Renal pelvis (tissue), 12 donors: ENCODE measurements at places on chromosomes 12 and 14.
A peak's percentile ranks its signal among the peaks of the same experiment; 100 is the strongest.

DNA sequence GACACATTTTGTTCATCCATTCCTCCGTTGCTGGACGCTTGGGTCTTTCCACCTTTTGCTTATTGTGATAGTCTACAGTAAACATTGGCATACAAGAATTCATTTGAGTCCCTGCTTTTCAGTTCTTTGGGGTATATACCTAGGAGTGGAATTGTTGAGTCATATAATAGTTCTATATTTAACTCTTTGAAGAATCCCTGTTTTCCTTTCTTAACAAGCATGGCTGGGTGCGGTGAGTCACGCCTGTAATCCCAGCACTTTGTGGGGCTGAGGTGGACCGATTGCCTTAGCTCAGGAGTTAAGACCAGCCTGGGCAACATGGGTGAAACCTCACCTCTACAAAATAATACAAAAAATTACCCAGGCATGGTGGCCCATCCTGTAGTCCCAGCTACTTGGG is 75.4 kb downstream of the CCDC92 start:
- no peak for DNase-seq

- no peak for DNase-seq
Observed at GRCh38 chr12:41907550-41907949, 237.1 kb downstream of the GXYLT1 start.

DNA sequence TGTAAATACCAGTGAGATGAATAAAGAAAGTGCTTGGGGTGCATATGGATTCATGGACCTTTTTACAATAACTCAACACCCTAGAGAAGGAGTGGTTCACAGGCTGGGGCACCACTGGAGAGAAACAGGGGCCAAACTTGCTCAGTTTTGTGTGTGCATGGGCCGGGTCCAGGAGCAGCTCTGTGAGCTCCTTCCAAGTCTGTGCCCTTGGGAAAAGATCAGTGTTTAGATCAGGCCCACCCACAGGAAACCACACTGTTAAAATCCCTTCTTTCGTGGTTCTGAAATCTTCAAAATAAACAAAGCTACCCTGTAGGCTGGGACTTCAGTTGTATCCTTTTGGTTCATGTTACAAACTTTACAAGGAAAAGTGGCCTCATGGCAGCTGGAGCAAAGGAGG is 156.1 kb upstream of the TMEM260 start:
- DNase-seq = no peak

DNA sequence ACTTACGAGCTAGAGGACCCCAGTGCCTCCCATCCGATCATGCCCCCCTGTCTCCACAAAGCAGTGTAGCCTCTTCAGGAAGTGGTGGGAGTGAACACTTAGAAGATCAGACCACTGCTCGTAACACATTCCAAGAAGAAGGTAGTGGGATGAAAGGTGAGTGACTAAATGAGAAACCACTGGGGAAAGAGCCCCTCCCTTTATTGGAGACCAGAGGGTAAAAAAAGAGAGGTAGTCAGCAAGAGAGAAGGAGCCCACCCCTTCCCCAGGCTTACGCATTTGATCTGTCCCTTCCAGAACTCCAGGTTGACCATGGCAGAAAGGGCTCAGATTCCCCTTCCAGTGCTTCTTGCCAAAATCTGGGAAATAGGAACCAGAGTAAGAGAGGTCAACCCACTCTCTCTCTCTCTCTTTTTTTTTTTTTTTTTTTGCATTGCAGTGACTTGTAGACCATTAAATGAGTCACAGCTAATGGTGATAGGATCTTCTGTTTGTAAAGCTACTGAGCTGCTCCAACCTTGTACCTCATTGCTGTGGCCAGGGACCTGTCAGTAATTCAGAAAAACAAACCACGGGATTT is 165.4 kb downstream of the GCH1 start:
- DNase-seq = no peak

- no peak for DNase-seq
Observed at GRCh38 chr14:69612783-69613130, 1.4 kb downstream of the SUSD6 start.

- DNase-seq = no peak
Observed at GRCh38 chr12:59698600-59698999, 102.8 kb downstream of the SLC16A7 start.

GRCh38 chr12:113478351-113479011 is 6.8 kb upstream of the LHX5 start:
- DNase-seq = no peak

GRCh38 chr14:96184737-96185136 is 19.9 kb upstream of the BDKRB2 start:
- DNase-seq = no peak

DNA sequence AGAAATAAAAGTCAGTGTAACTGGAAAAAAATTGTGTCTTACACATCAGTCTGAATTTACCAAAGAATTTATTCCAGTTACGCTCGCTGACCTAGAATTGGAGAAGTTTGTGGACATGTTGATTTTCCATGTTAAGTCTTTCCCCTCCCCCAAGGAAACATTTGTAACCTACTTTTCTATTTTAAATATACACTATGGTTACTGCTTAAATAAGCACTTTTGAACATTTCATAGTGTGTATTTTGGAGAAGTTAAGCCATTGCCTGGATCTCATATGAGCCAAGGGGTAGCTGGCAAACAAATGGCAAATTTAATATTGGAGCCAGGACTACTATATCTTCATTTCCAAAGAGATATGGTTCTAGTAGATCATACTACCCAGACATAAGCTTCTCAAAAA is 42.9 kb upstream of the NT5DC3 start:
- DNase-seq = no peak

GRCh38 chr12:1728824-1729223 is 38.0 kb downstream of the ADIPOR2 start:
- no peak for DNase-seq

GRCh38 chr14:68941820-68942219 is 37.3 kb downstream of the ACTN1 start:
- DNase-seq = no peak

- no peak for DNase-seq
Observed at GRCh38 chr12:20477672-20478071, 109.3 kb downstream of the PDE3A start.

GRCh38 chr14:85093631-85094330 is 436.2 kb upstream of the FLRT2 start:
- DNase-seq = no peak

DNA sequence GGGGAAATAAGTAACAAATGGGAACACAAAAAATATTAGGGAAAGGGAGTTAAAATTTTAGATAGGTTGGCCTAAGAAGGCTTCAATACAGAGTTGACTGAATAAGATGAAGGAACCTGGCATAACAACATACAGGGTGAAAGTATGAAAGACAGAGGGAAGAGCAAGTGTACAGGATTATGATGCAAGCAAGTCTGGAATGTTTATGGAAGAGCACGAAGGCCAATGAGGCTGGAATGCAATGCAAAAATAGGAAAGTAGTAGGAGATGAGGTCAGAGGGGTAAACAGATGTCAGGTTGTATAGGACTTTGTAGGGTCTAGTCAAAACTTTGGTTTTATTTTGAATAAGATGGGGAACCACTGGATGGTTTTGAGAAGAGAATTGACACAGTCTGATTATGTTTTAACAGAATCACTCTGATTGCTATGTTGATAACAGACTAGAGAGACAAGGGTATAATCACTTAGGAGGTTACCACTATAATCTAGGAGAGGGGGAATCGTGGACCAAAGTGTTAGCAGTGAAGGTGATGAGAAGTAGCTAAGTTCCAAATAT is 96.8 kb downstream of the OSBPL8 start:
- no peak for DNase-seq

GRCh38 chr12:58557661-58558060 is 362.6 kb downstream of the LRIG3 start:
- DNase-seq = no peak

DNA sequence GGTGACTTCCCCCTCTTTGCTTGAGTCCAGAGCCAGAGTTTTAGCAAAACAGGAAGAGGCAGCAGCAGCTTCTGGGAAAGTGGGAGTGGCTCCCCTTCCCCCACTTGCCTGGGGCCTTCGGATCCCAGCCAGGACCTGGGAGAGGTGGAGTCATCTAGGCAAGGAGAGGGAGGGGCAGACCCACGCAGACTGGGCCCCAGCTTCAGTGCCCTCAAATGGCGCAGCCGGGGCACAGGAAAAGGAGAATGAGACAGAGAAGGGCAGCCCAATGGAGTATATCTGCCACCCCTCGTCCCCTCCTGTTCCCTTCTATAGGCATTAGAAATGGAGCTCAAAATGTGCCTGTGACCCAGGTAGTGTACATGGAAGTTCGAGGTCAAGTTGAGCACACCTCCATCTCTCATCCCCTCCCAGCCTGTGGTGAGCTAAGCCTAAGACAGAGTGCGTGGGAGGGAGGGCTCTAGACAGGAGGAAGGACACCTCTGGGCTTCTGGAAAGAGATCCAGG is 9.3 kb upstream of the HDAC7 start:
- no peak for DNase-seq

- DNase-seq = no peak
Observed at GRCh38 chr12:88339966-88340365, 197.9 kb downstream of the TMTC3 start.

GRCh38 chr12:121603581-121603980 is 22.7 kb upstream of the ORAI1 start:
- DNase-seq = no peak

DNA sequence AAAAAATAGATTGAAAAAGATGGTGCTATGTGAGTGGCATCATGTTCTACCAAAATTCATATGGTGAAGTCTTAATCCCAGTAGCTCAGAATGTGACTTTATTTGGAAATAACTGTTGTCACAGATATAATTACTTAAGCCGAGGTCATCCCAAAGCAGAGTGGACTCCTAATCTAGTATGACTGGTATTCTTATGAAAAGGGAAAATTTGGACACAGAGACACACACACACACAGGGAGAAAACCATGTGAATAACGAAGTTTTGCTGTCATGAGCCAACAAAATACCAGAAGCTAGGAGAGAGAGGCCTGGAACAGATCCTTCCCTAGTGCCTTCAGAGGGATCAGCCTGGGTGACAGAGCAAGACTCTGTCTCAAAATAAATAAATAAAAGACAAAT is 62.6 kb downstream of the FAR2 start:
- no peak for DNase-seq

DNA sequence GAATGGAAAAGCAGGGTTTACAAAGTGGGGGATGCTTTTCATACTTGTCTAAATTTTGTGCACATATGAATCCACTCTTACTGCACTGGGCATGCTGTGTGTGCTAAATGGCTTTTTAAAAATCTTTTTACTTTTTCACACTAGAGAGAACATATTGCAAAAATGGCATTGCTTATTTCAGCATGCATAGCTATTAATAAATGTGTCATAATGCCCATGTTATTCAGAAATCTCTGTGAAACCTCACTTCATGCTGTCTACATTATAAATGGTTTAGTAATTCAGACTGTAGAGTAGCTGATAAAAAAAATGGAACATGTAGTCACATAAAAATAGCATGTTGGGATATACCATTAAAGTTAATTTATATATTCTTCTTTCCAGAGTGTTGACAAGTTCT is 593.8 kb downstream of the RPL10L start:
- no peak for DNase-seq

DNA sequence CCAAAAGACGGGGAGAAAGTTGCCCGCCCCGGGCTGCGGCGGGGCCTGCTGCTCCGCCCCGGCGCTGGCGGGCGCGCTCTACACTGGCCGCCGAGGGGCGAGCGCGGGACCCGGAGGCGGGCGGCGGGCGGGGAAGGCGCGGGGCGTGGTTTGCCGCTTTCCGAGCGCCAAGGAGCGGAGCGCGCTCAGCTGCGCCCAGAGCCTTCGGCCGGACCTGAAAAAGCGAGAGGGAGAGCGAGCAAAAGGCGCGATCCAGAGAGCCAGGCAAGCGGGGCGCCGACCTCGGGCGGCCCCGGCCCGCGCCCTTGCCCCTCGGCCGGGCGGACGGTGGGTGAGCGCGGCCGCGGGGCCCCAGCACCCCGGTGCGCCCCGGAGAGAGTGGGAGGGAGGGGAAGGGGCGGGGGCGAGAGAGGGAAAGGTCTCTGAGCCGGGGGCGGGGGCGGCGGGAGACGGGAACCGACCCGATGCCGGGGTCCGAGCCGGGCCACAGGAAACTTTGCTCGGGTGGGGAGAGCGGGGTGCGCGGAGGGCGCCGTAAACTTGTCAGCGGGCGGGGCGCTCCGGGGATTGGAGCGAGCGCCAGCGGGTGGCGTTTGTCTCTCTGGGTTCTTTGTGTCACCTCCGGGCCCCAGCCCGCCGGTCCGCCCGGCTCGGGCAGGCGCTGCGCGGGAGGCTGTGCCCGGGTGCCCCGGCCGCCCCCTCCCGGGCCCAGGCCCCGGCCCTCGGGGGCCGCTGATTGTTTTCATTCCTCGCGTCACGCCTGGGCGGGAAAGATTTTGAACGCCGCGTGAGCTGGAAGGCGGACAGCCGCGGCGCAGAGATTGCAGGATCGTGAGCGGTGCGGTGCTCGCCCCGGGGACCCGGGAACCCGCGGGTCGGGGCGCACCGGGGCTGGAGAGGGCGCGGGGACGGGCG is at the start of gene SYNE2:
Gene SYNE2, plus strand, starts transcription at position 188 of the 915 bp plus-strand sequence. CDS start 56,145 bp downstream, outside the sequence.
- DNase-seq = peak; percentile 82
